Femur (tissue), 1 donor: ENCODE measurements at places on chromosomes 11 and 22.

DNA sequence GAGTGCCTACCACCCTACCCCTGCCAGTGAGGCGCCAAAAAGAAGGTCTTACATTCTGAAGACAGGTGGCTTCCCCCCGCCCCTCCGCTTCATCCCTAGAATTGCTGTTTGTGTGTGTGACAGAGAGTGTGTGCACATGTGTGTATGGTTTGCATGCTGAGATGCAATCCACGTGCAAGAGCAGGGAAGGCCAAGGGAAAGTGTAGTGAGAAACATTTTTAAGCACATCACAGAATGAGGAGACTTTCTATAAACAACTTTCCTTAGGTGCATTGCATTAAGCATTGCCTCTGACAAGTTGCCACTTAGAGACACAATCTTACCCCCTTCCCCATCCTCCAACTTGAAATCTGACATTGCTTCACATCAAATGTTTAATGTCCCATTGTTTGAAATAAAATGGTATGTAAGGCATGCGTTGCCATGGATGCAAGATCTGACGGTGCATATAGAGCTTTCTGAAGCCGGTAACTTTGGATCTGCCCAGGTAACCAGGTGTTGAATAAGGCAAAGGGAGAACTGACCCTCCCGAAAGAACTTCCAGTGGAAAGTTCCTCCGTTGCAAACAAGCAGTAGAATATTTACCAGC is 21.4 kb downstream of the FJX1 start:
- no peak for DNase-seq

- peak; percentile 94 for DNase-seq
These were observed 29.5 kb upstream of the WNT7B start for GRCh38 chr22:46006379-46007002.

- DNase-seq: no peak
These were observed 47.6 kb upstream of the GCAT start for GRCh38 chr22:37760152-37760551.

GRCh38 chr11:48307760-48308386 is 1.9 kb downstream of the OR4S1 start:
- no peak for DNase-seq

- DNase-seq: no peak
These were observed 7.3 kb downstream of the STARD10 start for GRCh38 chr11:72786305-72787215.

DNA sequence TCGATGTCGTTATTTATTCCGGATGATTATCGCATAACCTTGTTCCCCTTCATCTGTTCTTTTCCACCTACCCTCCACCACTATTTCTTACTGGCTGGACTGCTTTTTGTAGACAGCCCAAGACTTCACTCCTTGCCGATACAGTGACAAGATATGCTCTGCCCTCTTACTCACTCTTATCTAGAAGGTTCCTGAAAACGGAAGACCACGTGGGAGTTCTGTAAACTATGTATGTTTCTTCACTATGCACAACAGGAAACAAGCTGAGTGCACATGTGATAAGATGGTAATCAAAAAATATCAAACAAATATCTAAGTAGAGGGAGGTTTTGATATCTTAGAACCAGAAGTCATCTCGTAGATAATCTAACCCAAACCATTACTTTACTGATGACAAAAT is 122.9 kb upstream of the ARHGAP20 start:
- no peak for DNase-seq

GRCh38 chr11:119342023-119342300 is 1.3 kb upstream of the C1QTNF5 start:
- DNase-seq: peak; percentile 33

DNA sequence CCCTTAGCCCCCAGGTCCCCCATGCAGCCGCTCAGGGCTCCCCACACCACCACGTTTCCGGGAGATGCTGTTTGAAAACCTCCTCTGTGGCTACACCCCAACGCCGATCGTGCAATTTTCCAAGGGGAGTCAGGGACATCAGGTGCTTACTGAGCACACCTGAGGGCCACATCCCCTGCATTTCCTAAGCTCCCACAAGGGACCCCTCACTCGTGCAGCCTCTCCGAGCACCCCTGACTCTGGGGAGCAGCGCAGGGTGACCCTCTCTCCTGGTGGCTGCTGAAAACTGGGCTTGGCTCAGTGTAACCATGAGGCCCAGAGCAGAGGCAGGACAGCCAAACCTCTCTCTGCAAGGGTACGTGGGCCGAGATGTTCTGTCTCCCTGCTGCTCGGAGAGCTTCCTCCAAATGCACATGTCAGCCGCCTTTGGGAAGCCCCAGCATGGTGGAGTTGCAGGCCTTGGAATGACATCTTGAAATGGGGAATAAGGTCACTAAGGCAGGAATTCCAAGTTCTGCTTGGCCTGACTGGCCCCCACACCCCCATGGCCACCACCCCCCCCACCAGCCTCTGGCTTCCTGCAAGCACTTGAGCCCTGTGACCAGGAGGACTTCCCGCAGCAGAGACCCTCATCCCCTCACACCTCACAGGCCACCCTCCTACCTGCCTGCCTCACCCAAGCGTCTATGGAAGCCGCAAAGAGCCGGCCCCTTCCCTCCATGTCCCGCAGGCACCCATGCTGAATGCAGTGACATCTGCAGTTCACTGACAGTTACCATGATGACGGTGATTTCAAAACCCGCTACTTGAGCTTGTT is 257.4 kb downstream of the BRD1 start:
- DNase-seq: no peak

DNA sequence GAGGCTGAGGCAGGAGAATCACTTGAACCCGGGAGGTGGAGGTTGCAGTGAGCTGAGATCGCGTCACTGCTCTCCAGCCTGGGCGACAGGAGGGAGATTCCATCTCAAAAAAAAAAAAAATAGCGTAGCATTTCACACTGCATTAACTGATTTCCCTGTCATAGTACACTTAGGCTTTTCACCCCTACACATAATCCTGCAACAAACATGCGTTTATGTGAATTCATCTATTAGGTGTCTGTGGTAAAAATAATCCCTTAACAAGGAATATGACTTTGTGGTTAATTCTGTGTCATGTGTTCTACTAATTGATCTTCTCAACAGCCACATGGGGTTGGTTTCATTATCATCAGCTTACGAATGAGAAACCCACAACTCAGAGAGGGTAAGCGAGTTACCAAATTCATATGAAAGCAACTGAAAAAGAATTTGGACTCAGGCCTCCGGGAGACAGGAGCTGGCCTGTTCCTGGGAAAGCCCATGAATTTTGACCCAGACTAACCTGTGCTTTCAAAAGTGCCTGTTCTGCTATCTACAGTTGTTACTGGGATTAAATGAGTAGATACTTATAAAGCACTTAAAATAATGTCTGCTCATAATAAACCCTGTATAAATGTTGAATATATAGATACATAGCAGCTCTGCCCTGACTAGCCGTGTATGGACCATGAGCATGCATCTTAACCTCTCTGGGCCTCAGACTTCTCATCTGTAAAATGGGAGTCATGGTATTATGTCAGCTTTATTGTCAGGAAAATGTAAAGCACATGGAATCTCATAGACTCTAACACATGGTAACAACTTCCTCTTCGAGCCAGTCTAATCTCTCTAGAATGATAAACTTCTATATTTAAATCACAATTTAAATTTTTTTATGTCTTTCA is 36.6 kb downstream of the KCNJ1 start:
- DNase-seq: no peak

DNA sequence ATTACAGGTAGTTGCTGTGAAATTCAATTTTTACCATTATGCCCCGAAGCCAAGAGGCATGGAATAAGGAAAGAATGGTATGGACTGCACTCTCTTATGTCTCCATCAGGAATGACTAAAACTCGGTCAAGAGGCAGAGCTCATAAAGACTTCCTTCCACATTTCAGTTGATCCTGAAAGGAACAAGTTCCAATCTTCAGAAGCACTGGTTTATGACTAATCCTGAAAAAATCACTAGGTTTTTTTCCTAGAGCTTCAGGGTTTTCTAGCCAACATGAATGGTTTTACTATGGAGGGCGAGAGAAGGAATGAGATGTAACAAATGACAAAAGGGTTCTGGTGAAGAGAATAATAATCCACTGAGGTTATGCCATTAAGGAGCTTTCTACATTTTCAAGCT is 832.2 kb downstream of the NTM start:
- DNase-seq: no peak

- DNase-seq: peak; percentile 60
These were observed 26.1 kb downstream of the GDPD5 start for GRCh38 chr11:75499423-75500190.

DNA sequence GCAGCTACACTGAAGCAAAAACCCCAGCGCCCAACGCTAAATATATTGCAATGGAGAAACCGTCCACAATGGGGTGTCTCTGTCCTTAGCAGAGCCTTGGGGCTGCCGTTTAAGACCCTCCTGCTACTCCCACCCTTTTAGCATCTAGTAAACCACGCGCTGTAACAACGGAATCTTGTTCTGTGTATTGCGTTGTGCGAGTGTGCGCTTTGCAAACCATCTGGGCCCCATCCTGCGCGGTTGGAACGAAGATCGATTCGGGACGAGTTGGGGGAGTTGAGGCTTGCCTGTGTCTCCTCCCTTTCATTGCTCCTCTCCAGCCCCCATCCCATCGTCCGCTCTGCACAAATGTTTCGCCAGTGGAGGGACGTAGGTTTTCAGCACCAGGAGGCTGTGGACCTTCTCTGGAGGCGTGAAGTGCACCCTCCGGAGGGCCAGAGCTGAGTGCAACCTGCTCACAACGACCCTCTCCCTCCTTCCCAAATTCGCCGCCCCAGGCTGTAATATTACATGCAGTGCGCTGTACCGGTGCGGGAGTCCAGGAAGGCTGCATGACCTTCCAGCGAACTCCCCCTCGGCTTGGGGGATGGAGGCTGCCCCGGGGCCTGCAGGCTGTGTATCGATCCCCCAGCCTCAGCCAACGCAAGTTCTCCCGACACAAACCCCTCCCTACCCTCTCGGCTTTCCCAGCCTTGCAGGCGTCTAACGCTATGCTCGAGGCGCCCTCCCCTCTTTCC is 1.6 kb upstream of the KMT2A start:
- DNase-seq: peak; percentile 52

- no peak for DNase-seq
These were observed 37.4 kb downstream of the SMC1B start for GRCh38 chr22:45376009-45376408.

GRCh38 chr11:113401718-113402117 is 14.1 kb downstream of the ANKK1 start:
- DNase-seq: peak; percentile 51

GRCh38 chr11:89405629-89406028 is 85.5 kb downstream of the NOX4 start:
- DNase-seq: no peak

GRCh38 chr22:43266076-43266475 is 77.1 kb downstream of the SCUBE1 start:
- no peak for DNase-seq

- DNase-seq: no peak
These were observed 8.0 kb downstream of the DHCR7 start for GRCh38 chr11:71440021-71440755.

GRCh38 chr11:132858223-132858622 is 674.1 kb downstream of the OPCML start:
- DNase-seq: peak; percentile 26

GRCh38 chr22:36470162-36470993 is 11.1 kb downstream of the TXN2 start:
- DNase-seq: peak; percentile 91

DNA sequence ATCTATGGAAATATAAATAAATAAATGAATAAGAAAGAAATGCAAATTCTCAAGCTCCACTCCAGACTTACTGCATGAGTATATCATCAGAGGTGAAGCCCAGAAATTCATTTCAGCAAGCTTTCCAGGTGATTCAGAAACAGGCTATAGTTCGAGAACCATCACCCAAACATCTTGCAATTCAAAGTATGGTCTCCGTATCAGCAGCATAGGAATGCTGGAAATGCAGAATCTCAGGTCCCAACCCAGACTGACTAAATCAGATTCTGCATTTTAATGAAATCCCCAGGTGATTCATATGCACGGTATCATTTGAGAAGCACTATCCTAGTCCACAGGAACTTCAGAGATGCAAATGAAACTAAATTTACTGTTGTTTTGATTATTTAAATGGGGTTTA is 95.3 kb downstream of the SERGEF start:
- no peak for DNase-seq

GRCh38 chr11:73641668-73642067 is 4.7 kb upstream of the PLEKHB1 start:
- DNase-seq: no peak

GRCh38 chr22:46622081-46622521 is 1.9 kb downstream of the GRAMD4 start:
- no peak for DNase-seq

DNA sequence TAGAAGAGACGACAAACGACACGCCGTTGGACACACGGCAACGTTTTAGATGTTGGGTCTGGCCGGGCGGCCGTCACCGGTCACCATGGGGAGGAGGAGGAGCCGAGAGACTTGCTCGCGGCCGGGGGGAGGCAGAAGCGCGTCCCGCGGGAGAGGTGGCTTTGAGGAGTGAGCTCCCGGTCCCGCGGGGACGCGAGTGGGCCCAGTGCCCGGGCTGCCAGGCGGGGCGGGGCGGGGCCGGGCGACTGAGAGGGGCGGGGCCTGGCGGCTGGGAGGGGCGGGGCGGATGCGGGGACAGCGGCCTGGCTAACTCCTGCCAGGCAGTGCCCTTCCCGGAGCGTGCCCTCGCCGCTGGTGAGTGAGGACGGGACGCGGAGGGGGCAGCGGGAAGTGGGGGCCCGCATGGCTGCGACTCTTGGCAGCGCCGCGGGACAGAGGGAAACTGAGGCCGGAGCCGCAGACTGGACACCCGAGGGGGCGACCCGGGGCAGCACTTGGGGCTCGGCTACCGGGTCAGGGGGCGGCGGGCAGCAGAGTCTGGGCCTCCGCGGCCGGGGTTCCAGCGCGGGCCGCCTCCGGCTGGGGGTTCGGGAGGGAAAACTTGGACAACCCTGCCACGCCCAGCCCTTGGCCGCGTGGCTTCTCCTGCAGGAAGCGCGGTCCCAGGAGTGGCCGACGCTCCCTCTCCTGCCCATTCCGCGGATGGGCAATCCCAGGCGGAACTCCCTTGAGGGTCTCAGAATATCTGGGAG is at the start of gene TSPO:
TSPO (plus strand) TSS at position 309 of the 752 bp plus-strand sequence. CDS start 7,680 bp downstream, outside the sequence.
- peak; percentile 87 for DNase-seq

DNA sequence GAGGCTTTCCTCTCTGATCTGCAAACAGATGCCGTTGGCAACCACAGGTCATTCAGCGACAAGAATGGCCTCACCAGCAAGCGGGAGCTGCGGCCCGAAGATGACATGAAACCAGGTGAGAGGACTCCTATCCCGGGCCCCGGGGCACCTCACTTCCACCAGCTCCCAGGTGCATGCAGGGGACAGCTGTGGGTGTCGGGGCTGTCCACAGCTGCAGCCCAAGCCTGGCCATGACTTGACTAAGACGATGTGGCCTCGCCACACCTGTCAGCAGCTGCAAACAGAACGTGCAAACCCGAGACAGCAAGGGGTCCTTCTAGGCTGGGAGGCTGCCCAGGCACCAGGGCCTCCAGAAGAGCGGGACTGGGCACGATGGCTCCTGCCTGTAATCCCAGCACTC is 3.6 kb downstream of the GAL start:
- no peak for DNase-seq

- no peak for DNase-seq
These were observed 29.4 kb downstream of the CCDC83 start for GRCh38 chr11:85884581-85885021.

- DNase-seq: no peak
These were observed 33.6 kb downstream of the LRRC32 start for GRCh38 chr11:76636826-76637460.

GRCh38 chr11:11435635-11436034 is 82.6 kb upstream of the CSNK2A3 start:
- no peak for DNase-seq
